SK-N-SH (cell line): ENCODE measurements at places on chromosomes 16 and 17.

DNA sequence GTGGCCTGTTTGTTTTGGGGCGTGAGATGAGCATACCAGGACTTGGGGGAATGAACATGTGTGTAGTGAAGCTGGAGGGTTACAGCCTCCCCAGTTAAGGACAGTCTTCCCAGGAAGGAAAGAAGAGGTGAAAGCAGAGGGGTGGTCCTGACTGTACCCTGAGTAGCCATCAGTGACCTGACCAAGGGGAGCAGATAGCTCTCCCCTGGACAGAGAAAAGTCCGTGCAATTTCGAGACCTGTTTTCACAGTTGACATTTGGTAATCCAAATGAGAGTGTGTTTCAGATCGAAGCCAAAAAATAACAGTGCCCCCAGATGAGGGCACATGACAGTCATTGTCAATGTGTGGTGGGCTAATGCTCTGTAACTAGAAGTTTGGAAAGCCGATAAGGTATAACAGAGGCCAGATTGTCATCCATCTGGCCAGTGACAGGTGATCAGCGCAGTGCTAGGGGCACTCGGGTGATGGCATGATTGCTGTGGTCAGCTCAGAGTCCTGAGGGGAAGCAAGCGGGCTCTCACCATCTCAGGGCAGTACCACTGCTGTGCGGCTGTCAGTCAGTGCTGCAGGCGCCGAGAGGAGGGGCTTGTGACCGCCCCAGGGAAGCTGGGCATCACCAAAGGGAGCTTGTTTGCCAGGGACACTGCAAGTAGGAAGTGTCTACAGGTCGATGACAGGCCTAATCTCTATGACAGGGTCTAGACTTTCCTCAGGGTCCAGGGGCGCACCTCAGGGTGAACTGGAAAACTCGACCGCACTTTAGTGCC, 1.1 kb upstream of the NME2 start:
- peak; percentile 44 for DNase-seq

GRCh38 chr17:80475910-80476876, at the start of gene NPTX1:
NPTX1 (minus strand) TSS chr17:80476607; CDS start chr17:80476446, 161 bp downstream.
- peak; percentile 87 for DNase-seq

GRCh38 chr16:55217392-55217791, 106.6 kb upstream of the IRX6 start:
- no peak for DNase-seq

DNA sequence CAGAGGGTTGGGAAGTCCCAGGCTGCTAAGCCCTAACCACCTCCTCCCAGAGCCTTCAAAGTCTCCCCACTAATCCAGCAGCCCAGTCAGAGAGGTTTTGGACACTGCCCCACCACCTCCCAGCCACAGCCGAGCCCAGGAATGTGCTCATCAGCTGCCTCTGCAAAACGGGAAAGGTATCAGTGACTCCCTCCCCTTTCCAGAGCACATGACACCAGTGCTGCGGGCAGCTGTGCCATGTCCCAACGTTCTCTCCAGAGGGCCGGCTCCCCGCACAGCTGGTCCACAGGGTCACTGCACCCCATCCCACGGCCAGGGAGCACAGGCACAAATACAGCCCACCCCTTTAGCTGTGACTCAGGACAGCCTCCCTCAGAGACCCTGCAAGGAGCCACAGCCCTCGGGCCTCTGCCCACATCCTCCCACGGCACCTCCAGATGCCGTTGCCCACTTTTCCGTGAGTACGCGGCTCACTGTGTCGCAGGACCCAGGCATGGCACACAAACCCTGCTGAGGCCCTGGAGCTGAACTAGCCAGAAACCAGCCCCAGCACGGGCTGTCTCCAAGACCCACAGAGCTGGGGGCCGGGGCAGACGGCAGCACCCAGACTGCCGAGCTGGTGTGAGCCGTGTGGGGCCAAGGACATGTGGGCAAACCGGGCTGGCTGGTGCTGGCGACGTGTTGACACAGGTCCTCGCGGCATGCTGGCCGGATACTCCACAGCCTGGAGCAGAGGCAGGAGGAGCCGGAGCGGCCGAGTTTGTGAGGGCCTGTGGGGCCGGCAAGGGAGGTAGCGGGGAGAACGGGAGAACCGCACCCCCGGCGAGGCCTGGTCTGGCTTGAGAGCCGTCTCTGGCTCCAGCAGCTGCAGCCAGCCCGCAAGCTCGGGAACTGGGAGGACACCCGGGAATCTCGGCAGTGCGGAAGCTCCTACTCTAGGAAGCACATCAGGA, 6.3 kb upstream of the PPP1R27 start:
- no peak for DNase-seq

GRCh38 chr16:82016263-82016662, 5.0 kb upstream of the SDR42E1 start:
- peak; percentile 34 for DNase-seq

GRCh38 chr16:83501481-83501880, 306.3 kb upstream of the HSBP1 start:
- DNase-seq = no peak

- no peak for DNase-seq
These were observed 9.0 kb upstream of the CSNK1D start for GRCh38 chr17:82282239-82283207.

GRCh38 chr16:85715169-85716021, 26.6 kb upstream of the GINS2 start:
- no peak for DNase-seq

DNA sequence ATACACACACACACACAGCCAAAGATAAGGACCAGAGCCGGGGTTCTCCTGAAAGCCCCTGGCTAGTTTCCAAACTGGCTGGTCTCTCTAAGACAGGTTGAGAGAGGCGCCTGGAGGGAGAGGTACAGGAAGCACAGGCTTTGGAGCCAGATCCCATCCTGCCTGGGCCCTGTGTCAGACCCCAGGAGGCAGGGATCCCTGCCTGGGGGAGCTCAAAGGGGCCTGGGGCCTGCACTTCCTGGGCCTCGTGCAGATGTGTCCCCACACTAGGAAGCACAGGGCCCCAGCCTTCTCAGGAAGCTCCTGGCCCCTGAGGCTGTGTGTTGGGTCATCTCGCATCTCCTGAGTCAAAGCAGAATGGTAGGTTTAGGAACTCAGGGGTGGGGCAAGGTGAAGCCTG, 16.0 kb downstream of the SLC5A10 start:
- DNase-seq = no peak

- DNase-seq = no peak
These were observed 37.5 kb upstream of the ACSM2B start for GRCh38 chr16:20613481-20614185.

GRCh38 chr16:28983644-28984043, 1.2 kb upstream of the LAT start:
- no peak for DNase-seq

- peak; percentile 85 for DNase-seq
These were observed 10.0 kb upstream of the MPRIP start for GRCh38 chr17:17032131-17032692.

GRCh38 chr16:23837553-23838308, 1.9 kb downstream of the PRKCB start:
- no peak for DNase-seq

GRCh38 chr16:56357765-56358322, 67.5 kb downstream of the AMFR start:
- DNase-seq = peak; percentile 21

GRCh38 chr17:31068291-31068690, 26.5 kb upstream of the NF1 start:
- DNase-seq = peak; percentile 8

GRCh38 chr17:82449883-82450356, 632 bp downstream of the CYBC1 start:
- DNase-seq = no peak

DNA sequence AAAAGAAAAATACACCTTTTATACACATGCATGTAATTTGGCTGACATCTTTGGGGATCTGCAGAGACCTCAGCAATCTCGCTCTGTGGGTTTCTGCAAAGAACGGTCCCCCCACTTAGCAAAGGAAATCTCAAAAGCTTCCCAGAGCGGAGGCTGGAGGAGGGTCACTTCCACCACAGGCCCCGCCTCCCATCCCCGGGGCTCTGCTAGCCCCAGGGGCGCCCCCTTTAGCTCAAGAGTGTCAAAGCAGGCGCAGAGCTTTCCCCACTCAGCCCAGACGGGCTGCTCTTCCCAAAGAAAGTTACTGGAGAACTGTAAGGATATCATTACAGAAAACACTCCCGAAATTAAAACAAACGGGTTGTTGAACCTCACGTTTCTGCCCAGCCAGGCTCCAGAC, 11.4 kb downstream of the SLC13A5 start:
- DNase-seq = peak; percentile 73

- peak; percentile 75 for DNase-seq
These were observed 1.1 kb downstream of the IL17C start for GRCh38 chr16:88639231-88640038.

DNA sequence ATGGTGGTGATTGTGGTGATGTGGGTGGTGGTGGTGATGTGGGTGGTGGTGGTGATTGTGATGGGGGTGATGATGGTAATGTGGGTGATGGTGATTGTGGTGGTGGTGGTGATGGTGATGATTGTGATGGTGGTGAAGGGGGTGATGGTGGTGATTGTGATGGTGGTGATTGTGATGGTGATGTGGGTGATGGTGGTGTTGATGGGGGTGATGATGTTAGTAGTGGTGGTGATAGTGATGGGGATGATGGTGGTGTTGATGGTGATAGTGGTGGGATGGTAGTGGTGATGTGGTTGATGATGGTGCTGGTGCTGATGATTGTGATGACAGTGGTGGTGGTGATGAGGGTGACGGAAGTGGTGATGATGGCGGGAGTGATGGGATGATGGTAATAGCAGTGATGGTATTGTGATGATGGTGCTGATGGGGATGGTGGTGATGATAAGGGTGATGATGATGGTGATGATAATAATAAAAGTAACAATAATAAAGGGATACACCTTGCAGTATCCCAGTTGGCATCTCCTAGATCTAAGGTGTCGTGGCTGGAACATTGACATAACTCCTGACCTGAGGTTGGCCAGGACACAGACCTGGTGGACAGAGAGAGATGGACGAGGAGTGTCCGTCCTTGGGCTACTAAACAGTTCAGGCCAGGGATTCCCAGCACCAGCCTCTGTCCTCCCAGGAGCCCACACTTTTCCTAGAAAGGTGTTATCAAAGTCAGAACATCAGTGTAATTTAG, 344.5 kb downstream of the SEC14L1 start:
- no peak for DNase-seq

DNA sequence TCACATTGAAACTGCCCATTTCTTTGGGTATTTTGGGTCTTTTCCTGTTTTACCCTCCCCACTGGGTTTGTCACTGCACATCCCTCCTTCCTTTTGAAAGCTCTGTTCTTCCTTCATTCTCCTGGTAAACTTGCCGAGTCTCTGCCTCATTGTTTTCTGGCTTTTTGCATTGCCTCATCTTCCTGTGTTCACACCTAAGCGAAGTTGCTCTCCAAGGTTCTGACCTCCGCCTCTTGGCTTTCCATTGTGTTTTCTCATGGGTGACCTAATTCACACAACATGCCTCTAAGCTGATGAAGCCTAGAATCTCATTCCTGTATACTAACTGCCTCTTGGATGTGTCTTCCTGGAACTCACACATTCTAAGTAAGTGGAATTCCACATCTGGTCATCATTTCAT, 1096.1 kb upstream of the EEF2KMT start:
- DNase-seq = no peak

DNA sequence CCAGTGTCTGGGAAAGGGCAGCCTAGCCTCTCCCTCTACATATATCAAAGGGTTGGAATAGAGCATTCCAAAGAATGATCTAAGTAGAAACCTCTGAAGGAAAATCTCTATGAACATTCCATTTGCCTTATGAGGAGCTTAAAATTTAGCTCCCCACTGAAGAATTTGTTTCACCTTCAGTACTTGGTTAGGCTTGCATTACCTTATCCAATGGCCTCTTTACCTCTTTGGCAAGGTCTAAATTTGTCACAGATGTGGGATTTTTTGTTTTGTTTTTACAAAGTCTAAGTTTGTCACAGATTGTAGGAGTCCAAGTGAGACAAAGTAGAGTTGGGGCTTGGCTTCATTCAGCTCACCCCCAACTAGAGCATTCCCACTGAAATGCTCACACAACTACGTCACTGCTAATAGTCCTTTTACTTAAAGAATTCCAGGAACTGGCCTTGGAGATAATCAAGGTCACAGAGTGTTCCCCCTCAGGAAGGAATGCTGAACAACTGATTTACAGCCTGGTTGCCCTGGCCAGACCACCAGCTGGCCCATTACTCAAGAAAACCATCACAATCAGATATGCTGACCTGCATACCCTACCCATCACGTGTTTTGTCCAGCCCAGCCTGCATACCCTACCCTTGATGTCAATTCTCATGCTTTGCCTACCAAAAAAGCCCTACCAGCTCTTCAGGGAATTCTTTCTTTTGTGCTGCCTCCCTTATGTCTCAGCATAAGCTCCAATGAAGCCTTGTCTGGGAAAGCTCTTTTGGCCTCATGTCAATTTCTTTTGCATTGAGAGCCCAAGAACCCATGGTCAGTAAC, 26.5 kb upstream of the PPM1D start:
- DNase-seq = no peak

GRCh38 chr16:1117176-1117900, 21.3 kb upstream of the C1QTNF8 start:
- DNase-seq = no peak

GRCh38 chr17:64653325-64653984, 8.7 kb downstream of the SMURF2 start:
- no peak for DNase-seq

- no peak for DNase-seq
These were observed 11.5 kb downstream of the CEP295NL start for GRCh38 chr17:78891406-78892061.

- peak; percentile 26 for DNase-seq
These were observed 28.7 kb upstream of the FASN start for GRCh38 chr17:82126556-82127314.

DNA sequence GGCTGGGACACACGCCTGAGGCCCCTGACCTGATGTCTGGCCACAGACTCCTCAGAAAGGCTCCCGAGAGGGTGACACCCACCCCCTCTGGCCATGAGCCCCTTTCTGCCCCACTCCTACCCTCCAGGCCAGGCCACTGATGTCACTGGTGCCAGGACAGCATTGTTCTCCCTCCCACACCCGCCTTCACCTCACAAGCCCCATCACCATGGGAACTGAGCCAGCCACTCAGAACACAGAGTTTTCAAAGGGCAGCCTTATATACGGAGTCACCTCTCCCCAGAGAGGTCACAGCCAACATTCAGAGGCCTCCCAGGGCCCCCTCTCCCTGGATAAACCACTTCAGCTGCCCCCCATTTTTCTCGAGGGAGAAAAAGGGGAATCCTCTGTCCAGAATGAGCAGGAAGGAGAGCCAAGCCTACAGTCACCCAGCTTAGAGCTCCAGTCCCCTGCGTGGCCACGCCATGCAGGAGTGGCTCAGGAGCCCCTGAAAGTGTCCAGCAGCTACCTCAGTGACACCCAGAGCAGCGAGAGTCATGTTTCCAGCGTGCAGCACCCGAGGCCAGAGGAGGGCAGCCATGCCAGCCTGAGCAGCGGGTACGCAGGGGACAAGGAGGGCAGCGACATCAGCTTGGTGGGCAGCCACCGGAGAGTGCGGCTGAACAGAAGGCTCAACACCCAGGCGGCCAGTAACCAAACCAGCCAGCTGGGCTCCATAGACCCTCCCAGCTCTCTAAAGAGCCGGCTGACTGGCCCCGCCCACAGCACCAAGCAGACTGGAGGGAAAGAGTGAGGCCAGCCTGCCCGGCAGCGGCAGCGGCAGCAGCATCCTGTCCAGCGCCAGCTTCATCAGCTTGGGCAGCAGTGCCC, at the start of gene C16orf82:
Gene C16orf82, plus strand, starts transcription at position 260 of the 870 bp plus-strand sequence.
- DNase-seq = peak; percentile 44
